Karpas-422 (cell line): ENCODE measurements at places on chromosomes 12 and 14.

DNA sequence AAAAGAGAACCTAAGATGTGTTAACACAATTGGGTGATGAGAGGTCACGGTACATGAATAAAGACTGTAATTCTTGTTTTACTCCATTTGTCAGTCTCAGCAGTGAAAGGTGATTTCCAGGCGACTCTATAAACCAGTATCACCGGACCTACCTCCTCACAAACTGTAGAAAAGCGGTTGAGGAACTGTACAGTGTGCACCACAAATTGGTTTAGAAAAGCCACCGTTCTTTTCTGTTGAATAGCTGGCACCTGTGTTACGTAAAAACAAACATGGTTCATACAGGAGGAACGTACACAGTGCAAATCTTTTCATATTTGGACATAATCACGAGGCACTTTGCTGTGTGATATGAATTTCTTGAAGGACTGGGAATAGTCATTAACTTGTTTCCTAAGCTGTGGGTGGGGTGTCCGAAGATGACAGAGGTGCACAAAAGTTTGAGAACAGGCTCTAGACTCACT, 663 bp downstream of the WASHC3 start:
- peak; percentile 54 for DNase-seq

- no peak for DNase-seq
These were observed 858.1 kb downstream of the NRXN3 start for GRCh38 chr14:79028281-79028680.

GRCh38 chr14:77372304-77372841, 4.5 kb downstream of the TMED8 start:
- peak; percentile 94 for DNase-seq

DNA sequence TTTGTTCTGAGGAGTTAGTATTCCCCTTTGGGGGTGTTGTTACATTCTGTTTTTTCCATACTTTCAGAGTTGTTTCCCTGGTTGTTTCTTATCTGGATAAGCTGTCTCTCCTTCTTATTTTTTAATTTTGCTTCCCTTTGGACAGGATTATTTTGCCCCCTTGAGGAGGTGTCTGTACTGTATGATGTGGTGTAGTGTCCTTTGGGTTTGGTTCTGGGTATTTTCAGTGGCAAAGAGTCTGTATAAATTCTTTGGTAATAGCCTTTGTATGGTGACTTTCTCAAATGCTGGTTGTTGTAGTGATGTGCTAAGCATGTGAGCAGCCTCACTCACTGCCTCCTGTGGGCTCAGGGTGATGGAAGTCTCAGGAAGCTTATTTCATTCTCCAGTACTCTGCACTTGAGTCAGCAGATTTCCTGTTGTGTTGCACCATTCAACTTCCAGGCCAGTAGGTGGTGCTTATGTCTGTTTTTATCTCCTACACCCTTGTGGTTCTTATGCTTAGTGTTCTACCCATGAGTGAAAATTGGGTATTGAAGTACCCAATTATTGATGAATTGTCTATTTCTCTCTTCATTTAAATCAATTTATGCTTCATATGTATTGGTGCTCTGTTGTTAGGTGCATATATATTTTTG, 103.3 kb upstream of the PMCH start:
- DNase-seq = peak; percentile 75

DNA sequence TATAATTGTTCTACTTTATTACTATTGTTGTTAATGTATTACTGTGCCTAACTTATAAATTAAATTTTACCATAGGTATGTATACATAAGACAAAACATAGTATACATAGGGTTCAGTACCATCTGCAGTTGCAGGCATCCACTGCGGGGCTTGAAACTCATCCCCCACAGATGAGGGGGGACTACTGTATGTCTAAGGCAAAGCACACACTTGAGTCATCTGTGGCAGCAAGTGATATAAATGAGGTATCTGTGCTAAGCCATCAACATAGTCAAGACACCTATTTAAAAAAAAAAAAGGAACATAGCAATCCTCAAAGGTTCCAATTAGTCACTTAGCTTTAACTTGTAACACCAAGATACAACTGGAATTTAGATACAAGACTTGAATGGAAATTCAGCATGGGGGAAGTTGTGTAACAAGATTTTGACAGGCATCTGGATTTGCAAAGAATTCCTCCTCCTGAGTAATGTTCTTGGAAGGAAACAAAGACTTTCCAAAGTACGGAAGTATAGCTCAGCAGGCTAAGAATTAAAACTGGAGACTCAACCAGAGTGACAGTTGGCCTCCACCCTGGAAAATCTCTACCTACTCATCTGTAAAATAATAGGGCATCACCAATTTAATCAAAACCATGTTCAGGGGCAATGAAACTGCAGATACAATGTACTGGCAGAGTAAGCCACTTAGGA, 14.9 kb downstream of the DCAF5 start:
- DNase-seq = no peak

- peak; percentile 52 for DNase-seq
These were observed 1.7 kb downstream of the FBXO34 start for GRCh38 chr14:55272922-55273321.

GRCh38 chr12:112978163-112979040, at the start of gene OAS2:
Gene OAS2, plus strand, starts transcription at chr12:112978519. Its CDS starts 90 bp downstream, at chr12:112978609.
- DNase-seq = peak; percentile 63

- no peak for DNase-seq
These were observed 15.4 kb downstream of the TMEM52B start for GRCh38 chr12:10194160-10194670.

- DNase-seq = peak; percentile 45
These were observed 68.0 kb downstream of the GRIN2B start for GRCh38 chr12:13913371-13913770.

DNA sequence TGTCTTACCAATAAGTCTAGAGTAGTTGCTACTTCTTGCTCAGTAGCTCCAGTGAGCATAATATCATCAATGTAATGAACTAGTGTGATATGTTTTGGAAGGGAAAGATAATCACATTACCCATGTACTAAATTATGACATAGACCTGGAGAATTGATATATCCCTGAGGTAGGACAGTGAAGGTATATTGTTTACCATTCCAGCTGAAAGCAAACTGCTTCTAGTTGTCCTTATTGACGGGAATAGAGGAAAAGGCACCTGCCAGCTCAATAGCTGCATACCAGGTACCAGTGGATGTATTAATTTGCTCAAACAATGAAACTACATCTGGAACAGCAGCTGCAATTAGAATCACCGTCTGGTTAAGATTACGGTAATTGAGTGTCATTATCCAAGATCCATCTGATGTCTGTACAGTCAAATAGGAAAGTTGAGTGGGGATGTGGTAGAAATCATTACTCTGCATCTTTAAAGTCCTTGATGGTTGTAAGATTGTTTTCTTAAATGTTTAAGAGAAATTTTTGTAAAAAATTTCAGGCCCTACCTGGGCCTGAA, 100.0 kb upstream of the ARHGAP5 start:
- DNase-seq = no peak

DNA sequence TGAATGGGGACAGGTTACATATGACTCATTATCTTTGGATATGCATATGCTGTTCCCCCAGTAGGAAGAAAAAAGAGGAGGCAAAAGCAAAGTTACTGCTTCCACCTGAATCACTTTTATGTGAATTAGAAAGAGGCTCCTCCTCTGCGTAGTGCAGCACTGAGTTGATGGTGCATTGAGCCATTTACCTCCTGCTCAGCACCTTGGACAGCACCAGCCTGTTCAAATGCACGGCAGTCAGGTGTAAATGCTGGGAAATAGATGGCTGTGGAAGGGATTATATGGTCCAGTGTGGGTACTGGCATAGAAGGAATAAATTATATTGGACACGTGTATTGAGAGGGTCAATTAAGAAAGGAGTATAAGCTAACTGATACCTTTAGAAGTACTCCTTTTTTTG, 541.9 kb upstream of the SEL1L start:
- DNase-seq = peak; percentile 66

- DNase-seq = no peak
These were observed 285.7 kb upstream of the SEL1L start for GRCh38 chr14:81819344-81819743.

DNA sequence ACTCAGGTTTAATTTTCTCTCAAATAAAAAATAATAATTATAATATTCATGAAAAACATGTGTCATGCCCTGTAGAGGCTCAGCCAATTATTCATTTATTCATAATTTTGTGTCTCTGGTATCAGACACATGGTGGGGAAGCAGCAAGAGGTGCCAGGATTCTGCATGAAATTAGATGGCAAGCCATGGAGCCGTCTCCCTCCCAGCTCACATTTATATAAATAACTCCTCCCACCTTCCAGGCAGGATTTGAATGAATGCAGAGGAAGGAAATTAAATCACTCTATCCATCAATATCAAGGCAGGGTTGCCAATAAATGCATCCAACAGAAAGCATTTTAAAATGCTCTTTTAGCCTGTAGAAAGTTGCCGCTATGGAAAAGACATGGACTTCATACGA, 98.1 kb downstream of the PTPRR start:
- no peak for DNase-seq

GRCh38 chr12:125402874-125403789, 337.9 kb downstream of the AACS start:
- peak; percentile 91 for DNase-seq

DNA sequence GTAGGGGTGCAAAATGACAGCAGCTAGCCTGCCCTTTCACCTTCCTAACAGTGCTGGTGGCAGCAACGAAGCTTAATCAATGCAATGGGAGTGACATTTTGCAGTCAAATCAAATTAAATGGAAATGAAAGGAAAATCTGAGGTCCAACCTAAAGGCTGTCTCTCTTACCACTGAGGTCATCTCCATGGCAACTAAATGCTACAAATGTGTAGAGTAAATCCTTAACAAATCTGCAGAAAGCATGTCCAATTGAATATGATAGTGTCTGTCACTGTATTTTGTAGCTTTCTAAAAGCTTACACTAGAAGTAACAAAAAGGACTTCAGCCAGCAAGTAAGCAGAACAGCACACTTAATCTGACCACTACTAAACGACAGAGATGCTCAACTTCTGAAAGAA, 488.8 kb downstream of the BCAT1 start:
- DNase-seq = no peak

DNA sequence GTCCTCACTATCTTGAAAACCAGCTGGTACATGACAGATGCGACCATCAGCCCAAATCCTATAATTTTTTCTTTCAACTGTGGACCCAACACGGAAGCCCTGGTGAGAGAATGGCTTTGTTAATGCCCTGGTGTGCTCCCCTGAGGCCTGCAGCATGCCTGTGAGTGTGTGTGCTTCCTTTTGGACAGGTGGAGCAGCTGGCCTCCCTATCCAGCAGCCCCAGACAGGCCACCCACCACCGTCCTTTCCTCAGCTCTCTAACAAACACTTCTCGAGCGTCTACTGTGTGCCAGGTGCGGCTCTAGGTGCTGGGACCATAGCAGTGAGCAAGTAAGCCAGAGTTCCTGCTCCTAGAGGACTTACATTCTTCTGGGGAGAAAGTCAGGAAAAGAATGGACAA, 78.9 kb upstream of the GZMB start:
- DNase-seq = no peak

- DNase-seq = no peak
These were observed 22.4 kb downstream of the LACRT start for GRCh38 chr12:54612225-54612750.

GRCh38 chr12:70920251-70920851, at the start of gene PTPRR:
Gene PTPRR, minus strand, starts transcription at chr12:70920738. Its CDS starts 348 bp downstream, at chr12:70920390.
- no peak for DNase-seq

DNA sequence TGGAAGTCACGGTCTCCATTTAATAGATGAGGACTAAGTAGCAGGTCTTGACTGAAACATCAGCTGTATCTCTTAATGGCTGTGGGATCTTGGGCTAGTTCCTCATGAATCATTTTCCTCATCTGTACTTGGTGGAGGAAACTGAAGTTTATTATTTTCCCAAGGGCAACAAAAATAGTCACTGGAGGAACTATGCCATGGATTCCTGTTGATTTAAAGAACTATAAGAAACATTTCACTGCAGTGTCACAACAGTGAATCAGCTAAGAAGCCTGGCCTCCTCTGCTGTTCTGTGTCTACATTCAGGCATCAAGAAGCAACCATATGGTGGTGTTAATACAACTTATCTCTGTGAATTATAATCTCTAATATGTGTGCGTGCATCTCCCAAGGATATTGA, 200.5 kb downstream of the STXBP6 start:
- no peak for DNase-seq

GRCh38 chr12:12334367-12335040, 15.5 kb downstream of the MANSC1 start:
- peak; percentile 76 for DNase-seq

DNA sequence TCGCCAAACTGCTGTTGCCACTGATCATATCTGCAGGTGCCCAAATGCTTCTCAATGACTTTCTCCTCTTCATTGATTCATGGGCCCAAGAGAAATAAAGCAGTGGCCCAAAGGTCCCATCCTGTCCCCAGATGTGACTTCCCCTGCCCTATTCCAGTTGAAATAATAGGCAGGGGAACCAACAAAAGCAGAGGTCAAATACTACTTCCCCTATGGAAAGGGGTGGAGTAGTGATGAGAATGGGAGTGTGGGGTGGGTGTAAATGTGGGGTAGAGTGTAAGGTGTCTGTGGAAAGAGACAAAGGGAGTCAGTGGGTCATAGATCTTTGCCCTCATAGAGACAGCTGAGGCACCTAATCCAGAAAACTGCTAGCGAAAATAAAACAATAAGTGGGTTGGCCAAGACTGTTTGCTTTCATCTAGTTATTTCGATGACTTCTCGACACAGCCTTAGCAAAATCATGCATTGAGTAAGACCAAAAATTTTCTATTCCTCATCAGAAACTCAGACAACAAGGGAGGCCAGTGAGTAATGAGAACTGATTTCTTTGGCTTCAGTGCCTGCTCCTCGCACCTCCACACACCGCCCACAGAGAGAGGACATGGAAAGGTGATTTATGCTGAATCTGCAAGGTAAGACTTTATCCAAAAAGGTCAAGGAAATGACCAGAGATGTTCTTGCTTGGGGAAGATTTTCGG, 10.9 kb upstream of the IL22 start:
- no peak for DNase-seq

DNA sequence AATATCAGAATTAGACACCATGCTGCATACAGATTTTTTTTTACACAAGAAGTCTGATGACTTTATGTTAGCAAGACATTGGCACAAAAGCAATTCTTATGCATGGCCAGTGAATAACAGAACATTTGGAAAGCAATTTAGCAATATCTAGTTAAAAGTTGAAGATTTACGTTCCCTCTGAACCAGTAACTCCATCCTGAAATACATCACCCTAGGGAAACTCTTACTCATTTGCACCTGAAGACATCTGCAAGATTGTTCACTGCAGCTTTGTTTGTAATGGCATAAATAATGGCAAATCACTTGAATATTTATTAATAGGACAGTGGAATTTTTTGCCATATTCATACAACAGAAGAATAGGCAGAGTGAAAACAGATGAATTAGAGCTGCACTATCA, 670.0 kb upstream of the NOVA1 start:
- DNase-seq = no peak

DNA sequence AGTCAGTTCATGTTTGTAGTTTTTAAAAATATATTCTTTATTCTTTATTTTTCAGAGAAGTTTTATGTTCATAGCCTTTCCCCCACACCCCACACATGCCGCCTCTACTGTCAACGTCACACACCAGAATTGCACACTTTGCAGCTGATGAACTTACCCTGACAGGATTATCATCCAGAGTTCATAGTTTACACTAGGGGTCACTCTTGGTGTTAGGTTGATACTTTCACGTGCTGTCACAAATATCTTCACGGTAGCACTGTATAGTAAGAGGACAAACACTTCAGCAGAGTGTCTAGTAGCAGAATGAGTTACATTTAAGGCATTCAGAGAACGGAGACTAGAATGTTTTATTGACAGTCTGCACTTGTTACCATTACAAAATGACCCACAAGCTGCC, 5.1 kb downstream of the DPPA3 start:
- no peak for DNase-seq

GRCh38 chr12:131603106-131603938, 107.6 kb upstream of the SFSWAP start:
- no peak for DNase-seq
